ENCODE measurements at places on chromosomes 12 and 14.

DNA sequence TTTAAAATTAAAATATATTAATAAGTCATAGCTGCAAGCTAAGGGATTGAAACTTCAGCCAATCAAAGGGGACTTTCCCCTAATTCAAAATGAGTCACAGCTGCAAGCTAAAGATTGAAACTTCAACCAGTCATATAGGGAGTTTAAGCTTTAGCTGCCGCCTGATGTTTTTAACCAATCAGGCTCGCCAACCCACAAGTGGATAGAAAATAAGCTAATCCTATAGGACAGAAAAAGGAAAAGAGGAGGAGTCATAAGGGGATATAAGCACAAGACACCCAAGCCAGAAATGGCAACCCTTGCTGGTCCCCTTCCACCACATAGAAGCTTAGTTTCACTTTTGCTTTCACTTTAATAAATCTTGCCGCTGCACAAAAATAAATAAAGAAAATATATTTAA is 1154.6 kb downstream of the GALC start:
- DNase-seq, result peak; percentile 2

- DNase-seq, result no peak
Measured at GRCh38 chr14:22890416-22890815, 7.4 kb downstream of the REM2 start.

- DNase-seq, result no peak
Measured at GRCh38 chr14:84591827-84592445, 938.0 kb upstream of the FLRT2 start.

GRCh38 chr12:123983822-123984485 is 10.9 kb downstream of the ZNF664 start:
- peak; percentile 78 for DNase-seq

GRCh38 chr14:45715946-45716345 is 462.9 kb upstream of the MIS18BP1 start:
- peak; percentile 6 for DNase-seq

DNA sequence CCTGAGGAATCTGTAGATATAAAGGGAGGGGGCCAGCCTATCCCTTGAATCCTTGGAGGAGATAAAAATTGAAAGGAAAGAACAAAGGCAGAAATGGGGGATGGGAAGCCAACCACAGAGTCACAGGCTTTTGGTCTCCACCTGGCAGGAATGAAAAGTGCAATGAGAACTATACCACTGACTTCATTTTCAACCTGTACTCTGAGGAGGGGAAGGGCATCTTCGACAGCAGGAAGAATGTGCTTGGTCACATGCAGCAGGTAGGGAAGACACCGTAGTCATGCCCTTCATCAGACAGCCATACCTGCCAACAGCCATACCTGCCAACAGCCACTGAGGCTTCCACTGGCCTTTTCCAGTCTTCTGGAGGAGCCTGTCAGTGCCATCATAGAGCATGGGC is 13.4 kb downstream of the ASB8 start:
- DNase-seq, result no peak

DNA sequence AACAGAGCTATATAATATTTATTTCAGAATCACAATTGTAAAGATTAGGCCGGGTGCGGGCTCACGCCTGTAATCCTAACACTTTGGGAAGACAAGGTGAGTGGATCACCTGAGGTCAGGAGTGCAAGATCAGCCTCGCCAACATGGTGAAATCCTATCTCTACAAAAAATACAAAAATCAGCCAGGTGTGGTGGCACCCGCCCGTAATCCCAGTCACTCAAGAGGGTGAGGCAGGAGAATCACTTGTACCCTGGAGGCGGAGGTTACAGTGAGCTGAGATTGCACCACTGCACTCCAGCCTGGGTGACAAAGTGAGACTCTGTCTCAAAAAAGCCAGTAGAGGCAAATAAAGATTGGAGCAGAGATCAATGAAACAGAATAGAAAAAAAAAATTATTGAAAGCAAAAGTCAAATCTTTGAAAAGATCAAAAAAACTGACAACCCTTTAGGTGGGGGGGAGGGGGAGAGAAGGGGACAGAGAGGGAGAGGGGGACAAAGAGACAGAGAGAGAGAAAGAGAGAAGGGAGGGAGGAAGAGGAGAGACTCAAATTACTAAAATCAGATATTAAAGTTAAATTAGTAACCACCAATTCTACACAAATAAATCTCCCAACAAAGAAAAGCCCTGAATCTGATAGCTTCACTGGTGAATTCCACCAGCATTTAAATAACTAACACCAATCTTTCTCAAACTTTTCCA is 52.4 kb upstream of the AP4S1 start:
- no peak for DNase-seq

GRCh38 chr12:82174936-82175335 is 183.3 kb downstream of the CCDC59 start:
- no peak for DNase-seq

DNA sequence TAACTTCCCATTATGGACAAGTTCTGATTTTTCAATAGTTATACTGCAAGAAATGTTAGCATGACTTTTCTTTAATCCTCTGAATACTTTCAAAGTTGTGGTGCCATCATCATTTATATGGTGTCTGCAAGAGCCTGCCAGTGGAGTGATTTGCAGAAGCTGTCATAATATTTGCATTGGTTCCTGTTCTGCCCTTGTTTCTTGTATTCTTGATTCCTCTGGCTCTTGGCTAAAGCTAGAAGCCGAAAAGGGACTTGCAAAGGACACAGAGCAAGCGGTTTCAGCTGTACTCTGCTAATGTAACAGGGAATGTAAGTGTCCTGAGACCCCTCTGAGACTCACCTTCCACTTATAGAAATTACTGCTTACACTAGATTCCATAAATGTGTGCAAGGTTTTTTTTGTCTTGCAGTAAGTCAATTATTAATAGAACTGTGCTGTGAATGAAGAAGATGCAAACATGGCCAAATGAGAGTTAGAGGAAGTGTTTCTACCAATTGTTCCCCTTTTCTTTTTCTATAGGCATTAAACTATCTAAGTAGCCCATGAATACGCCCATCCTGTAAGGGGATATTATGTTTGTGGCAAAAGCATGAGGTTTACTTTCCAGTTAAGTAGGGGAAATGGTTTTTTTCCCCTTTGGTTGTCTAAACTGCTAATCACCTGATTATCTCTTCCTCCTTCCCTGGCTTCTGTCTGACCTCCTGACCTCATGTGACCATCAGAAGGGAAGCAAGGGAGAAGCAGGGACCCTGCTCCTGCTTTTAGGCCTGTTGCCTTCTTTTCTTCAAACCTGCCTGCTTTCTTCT is 5.3 kb downstream of the DYRK4 start:
- no peak for DNase-seq

GRCh38 chr14:65302571-65303189 is 109.8 kb upstream of the FUT8 start:
- no peak for DNase-seq

DNA sequence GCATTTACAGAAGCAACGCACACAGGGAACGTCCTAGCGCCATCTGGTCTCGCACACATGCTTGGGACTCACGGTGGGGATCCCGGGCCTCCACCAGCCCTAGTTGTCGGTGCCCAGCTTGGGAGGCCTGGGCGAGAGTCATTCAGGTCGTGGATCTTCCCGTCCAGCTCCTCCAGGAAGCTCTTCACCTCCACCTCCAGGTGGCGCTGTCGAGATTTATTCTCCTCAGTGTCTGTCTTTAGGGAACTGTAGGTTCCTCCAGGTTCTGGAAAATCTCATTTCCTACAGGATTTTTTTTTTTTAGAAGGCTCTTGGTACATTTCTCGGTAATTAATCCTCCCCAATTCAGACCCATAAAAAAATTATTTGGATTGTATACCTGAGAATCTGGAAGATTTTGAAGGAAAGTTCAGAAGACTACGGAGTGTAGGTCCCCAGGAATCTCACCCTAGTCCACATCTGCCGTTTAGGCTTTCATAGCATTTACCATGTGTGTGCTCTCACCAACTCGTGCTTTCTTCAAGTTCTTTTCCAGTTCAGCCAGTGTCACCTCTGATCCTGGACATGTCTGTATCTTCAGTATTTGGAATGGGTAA is 910.0 kb downstream of the TMEM121 start:
- no peak for DNase-seq

- DNase-seq, result no peak
Measured at GRCh38 chr14:77580477-77580876, 36.0 kb downstream of the SPTLC2 start.

GRCh38 chr14:90193925-90194324 is 62.4 kb upstream of the PSMC1 start:
- DNase-seq, result no peak

DNA sequence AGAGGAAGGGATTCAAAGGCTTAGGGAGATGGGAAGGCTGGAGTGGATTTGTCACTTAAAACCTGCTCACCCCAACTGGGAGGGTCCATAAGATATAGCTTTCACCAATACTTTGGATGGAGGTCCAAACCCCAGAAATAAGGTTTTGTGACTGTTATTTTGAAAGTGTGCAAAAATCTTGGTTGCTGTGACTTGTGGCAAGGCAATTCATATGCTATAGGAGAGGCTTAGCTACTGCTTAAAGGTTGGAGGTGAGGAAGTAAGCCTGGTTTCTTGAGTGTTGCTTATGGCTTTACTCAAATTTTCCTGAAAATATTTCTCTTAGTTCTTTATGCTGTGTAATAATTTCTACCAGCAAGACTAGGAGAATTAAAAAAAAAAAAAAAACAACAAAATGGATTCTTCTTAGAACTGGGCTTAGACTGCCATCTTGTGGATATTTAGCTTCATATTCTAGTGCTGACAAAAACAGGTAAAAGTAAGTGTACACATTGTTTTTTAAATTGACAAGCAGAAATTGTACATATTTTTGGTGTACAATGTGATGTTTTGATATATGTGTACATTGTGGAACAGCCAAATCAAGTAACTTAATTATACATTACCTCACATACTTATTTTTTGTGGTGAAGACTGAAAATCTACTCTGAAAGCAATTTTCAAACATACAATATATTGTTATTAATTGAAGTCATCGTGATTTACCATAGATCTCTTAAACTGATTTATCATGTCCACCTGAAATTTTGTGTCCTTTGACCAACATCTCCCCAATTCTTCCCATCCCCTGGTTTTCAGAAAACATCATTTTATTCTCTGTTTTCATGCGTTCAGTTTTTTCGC is 23.0 kb downstream of the PDE6H start:
- peak; percentile 74 for DNase-seq

GRCh38 chr12:27057543-27057942 is 24.8 kb downstream of the C12orf71 start:
- DNase-seq, result no peak

GRCh38 chr12:53599579-53599978 is 26.6 kb downstream of the ATF7 start:
- DNase-seq, result peak; percentile 17

DNA sequence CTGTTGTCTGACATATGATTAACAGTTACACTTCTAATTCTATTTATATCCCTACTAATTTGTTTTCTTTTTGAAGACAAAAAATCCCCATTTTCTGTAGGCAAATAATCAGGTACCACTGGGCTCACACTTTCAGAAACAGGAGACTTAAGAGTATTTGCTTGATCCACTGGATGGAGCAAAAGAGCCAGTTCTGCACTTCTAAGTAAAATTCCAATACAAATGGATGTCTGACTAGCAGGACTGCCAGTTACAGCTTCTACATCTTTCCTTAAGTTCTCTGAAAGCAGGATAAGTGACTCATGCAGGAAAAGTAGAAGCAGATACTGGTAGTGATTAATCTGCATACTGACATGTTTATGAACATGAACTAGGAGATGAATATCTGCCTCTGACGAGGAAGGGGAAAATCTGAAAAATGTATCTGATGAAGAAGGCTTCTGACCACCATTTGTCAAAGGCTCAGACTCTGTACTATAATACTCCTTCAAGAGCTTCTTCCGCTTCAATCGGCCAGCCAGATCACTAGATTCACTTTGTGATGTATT is 73.8 kb upstream of the ANKS1B start:
- DNase-seq, result peak; percentile 97

GRCh38 chr12:1564067-1564466 is 30.3 kb downstream of the FBXL14 start:
- DNase-seq, result peak; percentile 26

DNA sequence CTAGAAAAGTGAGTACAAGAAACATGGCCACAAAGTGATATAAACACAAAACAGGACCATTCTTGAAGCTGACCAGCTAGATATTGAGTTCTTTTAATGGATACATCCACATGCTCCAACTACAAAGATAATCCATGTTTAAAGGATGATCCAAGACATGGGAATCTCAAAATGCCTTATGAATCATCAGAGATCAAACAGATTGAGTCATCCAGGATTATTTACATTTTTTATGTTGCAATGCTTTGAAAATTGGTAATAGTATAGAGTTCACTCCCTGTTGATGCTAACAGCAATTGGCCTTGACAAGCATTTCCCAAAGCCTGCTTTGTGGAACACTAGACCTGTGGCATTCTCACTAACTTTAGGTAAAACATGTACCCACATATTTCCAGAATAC is 293.0 kb upstream of the TBX3 start:
- peak; percentile 59 for DNase-seq

- DNase-seq, result no peak
Measured at GRCh38 chr12:78457938-78458337, 406.6 kb upstream of the SYT1 start.

DNA sequence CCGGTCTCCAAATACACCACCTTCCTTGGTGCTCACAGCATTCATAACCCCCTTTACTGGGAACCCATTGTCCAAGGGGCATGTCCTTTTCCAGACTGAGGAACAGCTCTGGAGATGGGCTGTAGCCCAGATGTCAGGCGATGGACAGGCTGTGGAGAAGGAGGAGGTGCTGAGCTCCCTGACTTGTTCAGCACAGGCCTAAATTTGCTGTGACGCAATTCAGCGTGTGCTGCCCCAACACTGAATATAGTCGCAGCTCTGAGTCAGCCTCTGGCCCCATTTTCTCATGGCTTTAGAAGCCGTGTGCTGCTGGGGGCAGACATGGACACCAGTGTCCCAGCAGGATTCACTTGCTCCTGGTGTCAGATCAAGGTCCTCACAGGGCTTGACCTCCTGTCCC is 269.1 kb downstream of the EMP1 start:
- peak; percentile 8 for DNase-seq

GRCh38 chr12:574475-575128 is 88.6 kb downstream of the NINJ2 start:
- DNase-seq, result no peak

GRCh38 chr14:77040741-77041653 is 12.5 kb upstream of the IRF2BPL start:
- DNase-seq, result peak; percentile 89

GRCh38 chr12:111687255-111687654 is 1.4 kb downstream of the ACAD10 start:
- no peak for DNase-seq
